Caudate nucleus (tissue), 63 donors: ENCODE measurements at places on chromosomes 16 and 17.

- no peak for DNase-seq
Measured at GRCh38 chr17:56350592-56350991, 197.3 kb downstream of the ANKFN1 start.

DNA sequence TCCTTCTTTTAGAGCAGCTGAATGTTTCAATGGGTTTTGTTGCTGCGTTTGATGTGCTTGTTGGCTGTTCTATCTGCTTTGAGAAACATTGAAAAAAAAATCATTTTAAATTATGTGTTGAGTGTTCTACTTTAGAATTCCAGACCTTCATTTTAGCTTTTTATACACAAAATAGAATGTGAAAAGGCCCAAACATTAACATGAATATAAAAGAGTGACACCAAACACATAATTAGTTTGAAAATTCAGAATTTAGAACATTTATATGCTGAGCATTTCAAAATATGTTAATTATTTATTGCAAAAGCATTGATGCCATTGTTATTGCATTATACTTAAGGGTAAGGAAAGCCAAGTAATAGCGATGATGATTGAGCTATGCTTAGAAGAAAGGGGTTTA is 2.9 kb downstream of the NFAT5 start:
- DNase-seq: no peak

DNA sequence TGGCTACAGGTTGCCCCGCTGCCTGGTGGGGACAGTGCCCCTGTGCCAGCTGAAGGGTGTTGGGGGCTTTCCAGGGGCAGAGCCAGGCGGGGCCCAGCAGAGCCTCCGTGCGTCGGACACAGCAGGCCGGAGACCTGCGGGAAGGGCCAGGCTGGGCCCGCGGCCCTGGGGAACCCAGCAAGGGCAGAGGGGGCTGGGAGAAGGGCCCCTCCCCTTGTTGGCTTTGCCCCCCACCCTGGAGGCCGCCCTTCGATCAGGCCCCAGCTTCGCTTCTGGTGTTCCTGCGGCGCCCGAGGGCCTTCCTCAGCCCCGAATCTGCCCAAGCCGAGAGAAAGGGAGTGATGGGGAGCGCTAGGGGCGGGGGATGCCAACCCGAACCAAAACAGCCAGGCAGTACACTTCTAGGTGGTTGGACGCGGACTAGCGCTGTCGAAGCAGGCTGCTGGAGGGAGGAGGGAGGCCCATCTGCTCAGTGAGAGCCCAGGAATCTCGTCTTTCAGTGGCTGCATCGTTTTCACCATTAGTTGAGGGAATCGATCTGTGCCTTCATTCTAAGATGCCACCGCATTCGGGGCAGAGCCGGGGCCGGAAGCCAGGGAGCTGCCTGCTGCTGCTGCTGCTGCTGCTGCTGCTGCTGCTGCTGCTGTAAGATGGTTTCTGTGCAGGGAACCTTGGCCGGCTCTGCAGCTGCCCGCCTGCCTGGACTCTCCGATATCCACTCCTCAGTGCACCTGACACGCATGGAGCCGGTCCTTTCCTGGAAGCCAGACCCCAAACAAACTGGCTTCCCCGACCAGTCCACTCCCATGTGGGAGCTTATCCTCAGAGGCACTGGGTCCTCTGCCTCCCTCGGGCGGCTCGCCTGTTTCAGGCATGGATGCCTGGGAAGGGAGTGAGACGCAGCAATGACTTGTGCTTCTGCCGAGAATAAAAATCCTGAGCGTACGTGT is 1.7 kb downstream of the JPH3 start:
- DNase-seq: no peak

DNA sequence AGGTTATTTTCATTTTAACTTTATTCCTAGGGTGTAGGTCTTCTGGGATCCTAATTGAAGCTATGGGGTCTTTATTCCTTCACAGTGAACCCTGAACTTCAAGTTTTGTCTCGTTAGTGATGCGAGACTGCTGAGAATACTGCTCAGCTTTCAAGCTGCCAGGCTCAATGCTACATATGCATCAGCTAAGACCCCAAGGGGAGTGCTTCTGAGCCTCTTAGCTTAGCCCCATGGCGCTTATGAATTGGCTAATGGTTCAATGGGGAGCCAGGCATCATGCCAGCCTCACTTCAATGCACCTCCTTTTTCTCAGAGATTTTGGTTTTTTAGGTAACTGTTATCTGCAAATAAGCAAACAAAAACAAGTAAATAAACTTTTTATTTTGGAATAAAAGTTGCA is 94.1 kb upstream of the SIAH1 start:
- no peak for DNase-seq

DNA sequence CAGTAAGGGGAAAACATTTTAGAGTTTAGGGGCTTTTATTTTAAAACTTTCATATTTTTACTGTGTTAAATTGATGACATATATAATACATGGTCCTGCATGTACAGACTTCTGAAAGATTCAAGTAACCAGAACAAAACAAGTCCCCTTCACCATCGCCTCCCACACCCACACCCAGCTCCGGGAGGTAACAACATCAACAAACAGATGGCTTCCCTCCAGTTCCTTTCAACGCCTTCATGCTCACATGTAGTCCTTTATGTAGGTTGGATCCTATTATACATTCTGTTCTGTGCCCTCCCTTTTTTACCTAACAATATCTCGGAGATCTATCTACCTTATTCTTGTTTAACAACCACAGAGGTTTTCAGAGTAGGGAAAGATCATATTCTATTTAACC is 30.5 kb downstream of the GINS3 start:
- no peak for DNase-seq

GRCh38 chr17:705011-705410 is 9.6 kb downstream of the VPS53 start:
- no peak for DNase-seq

DNA sequence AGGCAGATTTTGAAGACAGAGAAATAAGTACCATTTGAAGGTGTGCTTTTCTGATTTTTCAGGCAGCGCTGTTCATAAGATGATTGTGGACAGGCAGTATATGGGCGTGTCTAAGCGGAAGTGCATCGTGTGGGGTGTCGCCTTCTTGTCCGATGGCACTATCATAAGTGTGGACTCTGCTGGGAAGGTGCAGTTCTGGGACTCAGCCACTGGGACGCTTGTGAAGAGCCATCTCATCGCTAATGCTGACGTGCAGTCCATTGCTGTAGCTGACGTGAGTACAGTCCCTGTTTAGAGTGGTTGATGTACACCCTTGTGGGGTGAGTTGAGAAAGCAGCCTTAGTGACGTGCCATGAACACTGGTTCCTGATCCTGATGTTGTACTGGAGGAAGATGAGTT is 10.7 kb downstream of the UTP4 start:
- no peak for DNase-seq

DNA sequence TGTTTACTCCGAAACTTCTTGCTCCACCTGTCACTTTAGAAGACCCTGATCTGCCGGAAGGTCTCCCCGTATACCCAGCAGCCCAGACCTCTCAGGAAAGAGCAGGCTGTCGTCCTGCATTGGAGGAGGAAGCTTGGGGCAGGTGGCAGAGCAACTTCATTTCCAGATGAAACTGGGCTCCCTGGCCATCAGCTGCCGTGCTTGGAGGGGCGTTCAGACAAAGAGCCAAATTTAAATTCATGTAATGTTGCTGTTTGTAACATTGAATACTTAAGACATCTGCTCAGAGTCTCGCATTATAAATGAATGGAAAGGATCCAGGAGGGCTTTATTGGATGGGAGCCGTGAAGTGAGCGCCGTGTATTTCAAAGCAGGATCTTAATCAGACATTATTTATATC is 628.5 kb downstream of the MAF start:
- DNase-seq: no peak

GRCh38 chr16:3578121-3578520 is 918 bp upstream of the NLRC3 start:
- no peak for DNase-seq

- DNase-seq: peak; percentile 98
Measured at GRCh38 chr17:81393684-81394376, 1.4 kb upstream of the BAHCC1 start.

DNA sequence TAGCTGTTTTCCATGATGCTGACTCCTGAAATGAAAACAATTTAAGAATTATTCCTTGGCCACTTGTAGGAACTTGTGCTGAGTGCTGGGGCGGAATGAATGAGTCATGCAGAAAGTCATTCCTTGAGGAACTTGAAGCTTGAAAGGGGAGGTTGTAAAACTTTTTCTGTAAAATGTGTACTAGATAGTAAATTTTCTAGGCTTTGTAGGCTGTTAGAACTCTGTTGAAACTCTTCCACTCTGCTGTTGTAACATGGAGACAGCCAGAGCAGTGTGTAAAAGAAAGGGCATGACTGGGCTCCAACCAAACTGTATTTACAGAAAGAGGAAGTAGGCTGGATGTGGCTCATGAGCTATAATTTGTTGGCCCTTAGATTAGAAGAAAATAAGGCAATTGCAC is 46.1 kb downstream of the ABCA8 start:
- DNase-seq: no peak

- no peak for DNase-seq
Measured at GRCh38 chr17:76094046-76094445, 9.5 kb downstream of the EXOC7 start.

DNA sequence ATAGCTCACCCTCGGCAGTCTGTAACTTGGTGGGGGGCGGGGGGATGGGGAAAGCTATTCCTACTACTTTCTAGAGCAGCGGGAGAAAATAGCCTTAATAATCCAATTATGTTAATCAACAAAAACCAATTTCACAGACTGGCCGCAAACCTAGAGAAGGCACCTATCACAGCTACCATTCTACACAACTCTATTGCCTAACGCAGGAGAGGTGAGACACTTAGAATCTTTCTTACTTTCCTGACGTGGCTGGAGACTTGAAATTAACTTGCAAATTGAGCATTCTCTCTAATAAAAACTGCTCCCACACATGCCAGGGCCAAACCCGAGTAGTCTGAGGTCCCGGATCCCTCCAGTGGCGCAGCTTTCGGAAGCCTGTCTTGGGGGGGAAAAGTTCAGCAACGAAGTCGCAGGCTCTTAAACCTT is 794 bp downstream of the SMG6 start:
- DNase-seq: no peak

DNA sequence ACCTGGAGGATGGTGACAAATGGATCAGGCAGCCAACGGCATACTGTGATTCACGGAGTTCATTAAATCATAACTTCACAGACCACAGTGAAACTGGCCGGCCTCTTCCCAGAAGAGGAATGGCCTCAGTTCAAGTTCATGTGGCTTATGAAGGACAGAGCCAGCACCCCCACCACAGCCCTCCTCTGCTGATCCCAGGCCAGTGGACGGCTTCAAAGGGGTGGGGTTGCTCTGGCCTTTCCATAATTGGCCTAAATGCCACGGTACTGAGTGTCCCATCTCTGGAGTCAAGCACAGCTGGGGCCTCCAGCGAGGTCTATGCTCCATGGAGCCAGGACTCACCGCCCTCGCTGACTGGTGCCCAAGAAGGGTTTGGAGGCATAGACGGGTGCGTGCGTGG is 21.4 kb downstream of the GALNS start:
- DNase-seq: no peak

GRCh38 chr17:57356719-57357391 is 100.5 kb downstream of the MSI2 start:
- DNase-seq: no peak

- no peak for DNase-seq
Measured at GRCh38 chr17:28357901-28358197, 522 bp upstream of the POLDIP2 start.

DNA sequence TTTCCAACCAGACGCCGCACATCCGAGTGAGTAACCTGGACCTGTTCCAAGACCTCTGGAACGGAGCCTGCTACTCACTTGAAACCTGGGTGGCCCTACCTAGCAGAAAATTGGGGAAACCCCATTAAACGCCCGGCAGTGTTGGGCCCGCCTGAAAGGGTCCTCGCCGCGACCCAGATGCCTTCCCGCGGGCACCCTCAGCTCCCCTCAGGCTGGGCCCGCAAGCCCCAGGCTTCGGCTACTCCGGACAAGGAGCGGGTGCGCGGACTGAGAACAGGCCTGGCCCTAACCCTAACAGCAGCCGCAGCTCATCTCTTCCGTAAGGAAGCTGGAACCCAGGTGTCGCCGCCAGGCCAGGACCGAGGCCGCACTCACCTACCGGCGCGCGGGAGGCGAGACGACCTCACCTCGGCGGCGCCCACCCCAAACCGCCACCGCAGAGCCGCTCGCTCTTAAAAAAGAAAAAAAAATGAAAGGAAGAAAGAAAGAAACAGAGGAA is 344 bp downstream of the PSME3IP1 start:
- peak; percentile 57 for DNase-seq

- no peak for DNase-seq
Measured at GRCh38 chr17:3012926-3013581, 50.4 kb downstream of the OR1D5 start.

DNA sequence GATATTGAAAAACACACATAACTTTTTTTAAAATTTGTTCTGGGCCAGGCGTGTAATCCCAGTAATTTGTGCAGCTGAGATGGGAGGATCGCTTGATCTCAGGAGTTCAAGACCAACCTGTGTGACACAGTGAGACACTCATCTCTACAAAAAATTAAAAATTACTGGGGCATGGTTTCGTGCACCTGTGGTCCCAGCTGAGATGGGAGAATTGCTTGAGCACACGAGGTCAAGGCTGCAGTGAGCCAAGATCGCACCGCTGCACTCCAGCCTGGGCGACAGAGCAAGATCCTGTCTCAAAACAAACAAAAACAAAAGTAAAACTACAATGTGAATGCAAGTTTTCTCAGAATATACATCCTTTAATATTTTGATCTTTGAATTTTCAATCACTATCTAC is 15.1 kb downstream of the C16orf54 start:
- no peak for DNase-seq

- no peak for DNase-seq
Measured at GRCh38 chr17:79522414-79522813, 88.4 kb downstream of the RBFOX3 start.

DNA sequence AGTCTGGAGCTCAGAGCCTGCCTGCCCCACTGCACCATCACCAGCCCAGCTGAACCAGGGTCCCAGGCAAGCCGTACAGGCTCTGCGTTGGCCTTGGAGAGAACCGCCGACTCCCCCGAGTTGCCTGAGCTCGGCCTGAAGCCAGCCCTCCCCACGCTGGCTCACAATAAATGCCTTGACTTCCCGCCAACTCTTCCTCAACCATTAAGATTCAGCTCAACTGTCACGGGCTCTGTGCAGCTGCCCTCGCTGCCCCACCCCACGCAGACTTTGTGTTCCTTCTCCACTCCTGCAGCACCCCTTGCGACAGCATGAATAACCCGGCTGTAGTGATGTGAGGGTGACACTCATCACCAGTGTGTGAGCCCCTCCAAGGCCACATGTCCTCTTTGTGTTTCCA is 4.8 kb upstream of the QPRT start:
- peak; percentile 70 for DNase-seq

DNA sequence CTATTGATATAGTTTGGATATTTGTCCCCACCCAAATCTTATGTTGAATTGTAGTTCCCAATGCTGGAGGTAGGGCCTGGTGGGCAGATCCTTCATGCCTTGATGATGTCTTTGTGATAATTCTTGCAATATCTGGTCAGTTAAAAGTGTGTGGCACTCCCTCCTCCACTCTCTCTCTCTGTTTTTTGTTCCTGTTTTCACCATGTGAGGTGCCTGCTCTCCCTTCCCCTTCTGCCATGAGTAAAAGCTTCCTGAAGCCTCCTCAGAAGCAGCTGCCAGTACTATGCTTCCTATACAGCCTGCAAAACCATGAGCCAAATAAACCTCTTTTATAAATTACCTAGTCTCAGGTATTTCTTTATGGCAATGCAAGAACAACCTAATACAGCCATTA is 47.3 kb downstream of the TOM1L2 start:
- no peak for DNase-seq
